ENCODE measurements at places on chromosomes 12 and 14.
A peak's percentile ranks its signal among the peaks of the same experiment; 100 is the strongest.

DNA sequence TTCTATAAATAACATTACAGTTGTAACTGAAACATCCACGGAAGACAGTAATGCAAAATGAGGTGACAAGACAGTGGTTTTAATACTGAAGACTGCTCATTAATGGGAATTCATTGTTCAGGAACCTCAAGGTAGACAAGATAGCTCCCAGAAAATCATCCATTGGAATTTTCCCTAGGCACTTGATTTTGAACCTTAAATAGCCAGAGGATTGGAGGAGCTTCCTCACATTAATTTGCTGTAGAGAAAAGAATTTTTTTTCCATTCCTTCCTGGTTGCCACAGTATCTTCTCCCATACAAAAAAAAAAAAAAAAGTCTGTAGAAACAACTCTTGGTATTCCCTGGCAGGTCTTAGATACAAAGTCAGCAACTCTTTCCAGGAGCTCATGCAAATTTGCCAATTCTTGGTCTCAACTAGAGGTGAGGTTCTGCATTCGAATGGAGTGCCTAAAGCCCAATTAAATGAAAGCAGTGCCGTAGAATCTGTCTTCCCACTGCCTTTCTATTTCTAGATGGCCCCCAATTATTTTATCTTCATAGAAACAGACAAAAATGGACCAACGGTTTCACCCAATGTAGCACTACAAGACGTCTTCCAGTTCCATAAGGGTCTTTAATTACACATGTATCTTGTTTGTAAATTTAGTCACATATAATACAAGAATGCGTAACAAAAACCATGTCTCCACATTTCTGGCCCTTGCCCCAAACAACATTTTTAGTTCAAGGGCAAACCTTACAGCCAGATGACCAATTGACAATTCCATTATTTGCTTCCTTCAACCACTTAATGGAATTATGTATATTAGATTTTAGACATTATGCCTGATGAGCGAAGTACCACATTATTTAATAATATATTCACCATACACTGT, 13.5 kb downstream of the SLC38A2 start:
- no peak for DNase-seq

- DNase-seq = no peak
These were observed 28.2 kb downstream of the FERMT2 start for GRCh38 chr14:52922656-52923055.

DNA sequence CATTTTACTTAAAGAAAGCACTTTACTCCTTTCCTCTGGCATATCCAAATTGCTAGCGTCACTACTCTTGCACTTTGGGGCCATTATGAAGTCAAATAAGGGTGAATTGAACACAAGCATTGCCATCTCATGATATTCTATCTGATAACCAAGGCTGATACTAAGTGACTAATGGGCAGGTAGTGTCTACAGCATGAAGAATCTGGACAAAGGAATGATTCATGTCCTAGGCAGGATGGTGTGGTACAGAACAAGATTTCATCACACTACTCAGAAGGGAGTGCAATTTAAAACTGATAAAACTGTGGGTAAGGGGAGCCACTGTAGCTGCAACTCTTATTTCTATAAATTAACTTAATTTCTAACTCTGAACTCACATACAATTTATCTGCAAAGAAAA, 7.7 kb upstream of the SLC6A15 start:
- no peak for DNase-seq

GRCh38 chr14:93347850-93348249, 868 bp downstream of the COX8C start:
- no peak for DNase-seq

DNA sequence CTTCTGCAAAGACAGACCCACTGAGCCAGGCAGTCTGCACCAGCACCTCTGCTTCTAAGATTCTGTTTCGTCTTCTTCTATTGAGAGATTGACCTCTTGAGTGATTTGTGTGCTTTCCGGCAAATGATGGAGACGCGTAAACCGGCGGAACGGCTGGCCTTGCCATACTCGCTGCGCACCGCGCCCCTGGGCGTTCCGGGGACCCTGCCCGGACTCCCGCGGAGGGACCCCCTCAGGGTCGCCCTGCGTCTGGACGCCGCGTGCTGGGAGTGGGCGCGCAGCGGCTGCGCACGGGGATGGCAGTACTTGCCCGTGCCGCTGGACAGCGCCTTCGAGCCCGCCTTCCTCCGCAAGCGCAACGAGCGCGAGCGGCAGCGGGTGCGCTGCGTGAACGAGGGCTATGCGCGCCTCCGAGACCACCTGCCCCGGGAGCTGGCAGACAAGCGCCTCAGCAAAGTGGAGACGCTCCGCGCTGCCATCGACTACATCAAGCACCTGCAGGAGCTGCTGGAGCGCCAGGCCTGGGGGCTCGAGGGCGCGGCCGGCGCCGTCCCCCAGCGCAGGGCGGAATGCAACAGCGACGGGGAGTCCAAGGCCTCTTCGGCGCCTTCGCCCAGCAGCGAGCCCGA, 703 bp downstream of the ASCL4 start:
- no peak for DNase-seq

- DNase-seq = no peak
These were observed 27.0 kb downstream of the BTBD7 start for GRCh38 chr14:93305725-93306418.

DNA sequence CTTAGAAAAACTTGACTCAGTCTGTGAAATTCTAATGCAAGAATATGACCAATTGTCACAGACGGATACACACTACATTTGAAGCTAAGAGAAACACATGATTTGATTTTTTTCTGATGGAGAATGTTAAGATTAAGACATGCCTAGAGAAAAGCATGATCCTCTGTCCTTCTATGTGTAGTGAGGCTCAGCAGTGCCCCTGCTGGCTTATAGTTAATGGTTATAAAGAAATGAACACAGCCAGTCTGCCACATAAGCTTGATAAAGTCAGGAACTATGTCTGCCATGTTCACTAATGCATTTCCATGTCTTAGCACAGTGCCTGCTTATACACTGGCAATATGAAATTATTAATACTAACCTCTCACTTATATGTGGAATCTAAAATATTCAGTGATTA, 168.1 kb upstream of the DAAM1 start:
- no peak for DNase-seq

DNA sequence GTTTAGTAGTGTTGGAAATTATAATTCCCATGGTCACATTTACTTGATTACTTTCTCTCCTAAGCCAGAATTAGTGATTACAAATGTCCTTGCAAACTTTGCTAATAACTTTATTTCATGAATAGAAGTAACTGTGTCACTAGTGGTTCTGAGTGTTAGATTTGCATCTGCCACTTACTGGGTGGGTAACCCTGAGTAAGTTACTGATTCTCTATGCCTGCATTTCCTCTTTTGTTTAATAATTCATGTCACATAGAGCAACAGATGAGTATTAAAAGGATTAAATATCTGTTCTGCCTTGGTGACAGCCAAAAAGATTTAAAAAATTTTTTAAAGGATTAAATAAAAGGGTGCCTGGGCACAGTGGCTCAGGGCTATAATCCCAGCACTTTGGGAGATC, 78.6 kb downstream of the BHLHE41 start:
- DNase-seq = no peak

GRCh38 chr12:108457734-108458361, 57.2 kb upstream of the FICD start:
- no peak for DNase-seq

DNA sequence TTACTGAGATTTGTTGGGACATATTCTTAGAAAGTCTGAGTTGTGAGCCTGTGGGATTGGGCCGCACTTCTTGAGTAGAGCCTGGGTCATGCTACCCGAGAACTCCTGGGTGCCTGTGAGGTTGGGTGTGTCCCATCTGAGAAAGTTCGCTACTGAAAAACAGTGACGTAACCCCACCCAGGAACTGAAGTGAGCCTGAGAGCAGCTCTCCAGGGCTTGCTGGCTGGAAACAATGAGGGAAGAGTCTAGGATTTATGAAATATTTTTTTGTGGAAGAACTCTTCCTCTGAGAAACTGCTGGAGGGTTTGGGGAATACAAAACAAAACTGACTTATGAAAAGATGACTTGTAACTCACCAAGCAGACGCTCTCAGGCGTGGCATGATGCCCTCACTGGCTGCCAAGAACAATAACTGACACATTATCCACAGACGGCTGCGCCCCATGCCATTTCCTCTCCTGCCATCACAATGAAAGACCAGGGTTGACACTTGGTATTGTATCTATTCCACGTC, 69.2 kb downstream of the RASSF3 start:
- no peak for DNase-seq

- DNase-seq = peak; percentile 16
These were observed 26.9 kb downstream of the WDR89 start for GRCh38 chr14:63614679-63615363.

DNA sequence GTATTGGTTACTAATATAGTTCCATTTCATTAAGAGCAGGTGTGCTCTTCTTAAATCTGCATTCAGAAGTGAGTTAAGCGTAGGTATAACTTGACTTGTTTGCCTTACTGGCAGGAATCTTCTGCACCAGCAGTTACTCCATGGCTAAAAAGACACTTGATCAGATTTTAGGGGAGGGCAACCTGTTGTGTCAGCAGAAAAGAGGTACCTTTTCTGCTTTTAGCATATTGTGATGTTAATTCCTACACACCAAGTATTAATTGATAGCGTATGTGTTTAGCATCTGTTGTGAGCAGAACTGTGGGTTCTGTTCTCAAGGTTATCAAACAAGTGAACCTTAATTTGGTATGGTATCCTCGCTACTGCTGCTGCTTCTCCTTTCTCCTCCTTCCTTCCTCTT, 38.3 kb downstream of the TTLL5 start:
- DNase-seq = no peak

- DNase-seq = no peak
These were observed 43.8 kb upstream of the BMP4 start for GRCh38 chr14:54000341-54000811.

- DNase-seq = no peak
These were observed 2.3 kb downstream of the ISCU start for GRCh38 chr12:108564724-108565123.

DNA sequence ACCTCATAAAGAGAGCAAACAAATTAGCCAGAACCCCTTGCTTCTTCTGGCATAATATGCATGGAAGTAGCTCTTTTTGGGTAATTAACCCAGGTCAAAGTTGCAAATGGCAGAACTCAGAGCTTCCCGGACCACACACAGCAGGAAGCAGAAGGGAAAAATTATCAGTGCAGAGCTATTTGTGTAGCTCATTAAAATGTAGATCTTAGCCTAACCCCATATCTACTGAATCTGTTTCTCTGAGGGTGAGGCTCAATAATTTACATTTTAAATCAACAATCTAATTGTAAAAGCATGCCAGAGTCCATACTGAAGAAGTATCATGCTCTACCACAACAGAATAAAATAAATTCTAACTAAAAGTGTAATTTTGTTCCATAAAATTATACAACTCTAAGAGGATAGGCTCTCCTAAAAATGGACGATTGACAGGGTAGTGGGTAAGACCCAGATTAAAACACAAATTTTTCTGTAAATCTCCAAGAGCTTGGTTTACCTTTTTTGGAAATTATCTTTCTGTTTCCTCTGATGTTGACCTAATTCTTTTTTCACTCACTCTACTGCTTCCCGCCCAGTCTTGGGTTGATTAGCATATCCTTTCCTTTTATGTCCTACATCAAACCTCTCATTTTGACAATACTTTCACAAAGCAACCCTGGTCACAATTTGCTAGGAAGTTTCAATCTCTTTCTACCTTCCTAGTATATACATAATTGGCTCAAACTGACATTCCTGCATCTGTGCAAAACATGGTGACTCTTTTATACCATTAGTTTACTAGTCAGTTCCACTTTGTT, 213.3 kb upstream of the SLC16A7 start:
- DNase-seq = no peak

GRCh38 chr12:109553483-109553882, 19.8 kb downstream of the MMAB start:
- DNase-seq = no peak

DNA sequence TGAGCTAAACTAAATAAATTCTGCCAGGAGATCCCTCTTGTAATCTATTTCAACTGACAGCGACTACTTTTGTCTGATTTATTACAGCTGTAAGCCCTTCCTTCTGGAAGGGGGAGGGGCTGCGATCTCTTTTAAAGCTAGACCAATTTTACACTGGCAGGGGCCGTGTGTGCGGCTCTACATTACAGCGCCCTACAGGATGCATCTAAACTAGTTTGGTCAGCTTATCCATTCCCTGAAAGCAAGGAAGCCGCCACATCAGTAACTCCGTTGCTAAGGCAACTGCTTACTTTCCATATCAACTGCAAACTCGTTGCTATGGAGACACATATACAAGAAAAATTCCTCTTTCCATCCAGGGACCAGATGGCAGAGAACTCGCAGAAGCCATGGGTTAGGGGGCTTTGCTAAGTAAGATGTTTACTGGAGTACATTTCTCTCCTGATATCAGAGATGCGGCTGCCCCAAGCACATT, 17.4 kb downstream of the FOXN3 start:
- DNase-seq = peak; percentile 69

DNA sequence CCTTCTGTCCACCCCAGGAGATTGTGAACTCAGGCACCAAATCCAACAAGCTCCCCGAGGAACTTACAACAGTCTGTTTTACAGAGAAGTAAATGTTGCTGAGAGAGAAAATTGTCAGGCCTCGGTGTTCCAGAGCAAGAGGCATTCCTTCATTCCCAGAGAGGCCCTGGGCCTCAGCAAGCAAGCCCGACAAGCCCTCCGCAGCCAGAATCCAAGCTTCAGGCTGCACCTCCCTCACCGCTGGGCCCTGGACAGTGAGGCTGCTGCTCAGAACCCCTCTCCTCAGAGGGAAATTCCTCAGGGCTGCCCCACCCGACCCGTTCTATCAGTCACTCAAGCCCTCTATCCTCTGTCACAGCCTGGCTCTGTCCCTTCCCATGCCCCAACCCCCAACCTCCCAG, 56.4 kb downstream of the ZFP36L1 start:
- no peak for DNase-seq

- no peak for DNase-seq
These were observed at the start of gene HAL for GRCh38 chr12:95996034-95996658. Gene HAL, minus strand, starts transcription at chr12:95996344. Its CDS starts 434 bp downstream, at chr12:95995910.

- no peak for DNase-seq
These were observed 38.4 kb upstream of the FOXN3 start for GRCh38 chr14:89455412-89455811.

DNA sequence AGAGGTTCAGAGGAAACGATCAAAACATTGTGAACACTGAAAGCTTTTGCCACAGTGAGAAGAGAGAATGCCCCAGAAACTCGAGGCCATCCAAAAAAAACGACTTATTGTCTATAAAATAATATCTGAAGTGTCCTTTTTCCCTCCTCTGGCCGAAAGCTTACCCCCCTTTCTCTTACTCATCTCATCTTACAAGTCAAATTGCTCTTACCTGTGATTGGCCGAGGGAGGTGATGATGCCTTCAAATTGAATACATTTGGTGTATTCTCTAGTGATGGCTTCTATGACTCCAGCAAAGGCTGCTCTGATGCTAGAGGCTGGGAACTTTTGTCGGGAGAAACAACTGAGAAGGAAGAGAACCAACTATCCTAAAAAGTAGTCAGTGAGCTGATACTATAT, 90.7 kb downstream of the PTCSC3 start:
- no peak for DNase-seq
